ENCODE measurements at places on chromosomes 5 and 9. TPM values are rescaled to one million over a fixed set of nuclear protein-coding genes. Genes with fewer than 3 reads are reported as not detected.

GRCh38 chr9:16417749-16418148 is 452.7 kb downstream of the BNC2 start:
- DNase-seq: no peak

DNA sequence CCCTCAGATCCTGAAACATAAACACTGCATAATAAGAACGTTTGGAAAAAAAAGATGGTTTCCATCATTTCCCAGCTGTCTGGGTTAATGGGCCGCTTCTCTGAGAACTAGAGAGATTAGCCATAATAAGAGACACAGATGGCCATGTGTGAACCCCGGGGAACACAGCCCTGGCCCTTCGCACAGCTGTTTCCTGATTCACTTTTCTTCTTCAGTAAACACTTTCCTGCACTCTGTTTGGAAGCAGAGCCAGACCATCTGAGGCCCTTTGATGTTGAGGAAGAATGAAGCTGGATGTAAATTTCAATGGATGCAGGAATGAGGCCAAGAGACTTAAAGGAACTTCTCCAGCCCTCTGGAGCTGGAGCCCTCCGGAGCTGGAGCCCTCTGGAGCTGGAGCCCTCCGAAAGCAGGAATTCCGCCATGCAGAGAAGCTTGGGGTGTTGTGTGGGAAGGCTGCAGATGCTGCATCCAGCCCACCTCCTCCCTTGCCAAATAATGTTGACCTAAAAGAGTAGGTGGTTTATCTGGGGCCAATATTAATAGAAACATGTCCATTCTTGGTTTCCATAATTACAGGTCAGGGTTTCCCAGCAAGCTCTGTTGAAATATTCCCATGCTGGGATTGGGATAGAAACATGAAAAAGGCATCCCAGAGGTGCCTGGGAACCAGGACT is 218.9 kb downstream of the NXNL2 start:
- DNase-seq: no peak

DNA sequence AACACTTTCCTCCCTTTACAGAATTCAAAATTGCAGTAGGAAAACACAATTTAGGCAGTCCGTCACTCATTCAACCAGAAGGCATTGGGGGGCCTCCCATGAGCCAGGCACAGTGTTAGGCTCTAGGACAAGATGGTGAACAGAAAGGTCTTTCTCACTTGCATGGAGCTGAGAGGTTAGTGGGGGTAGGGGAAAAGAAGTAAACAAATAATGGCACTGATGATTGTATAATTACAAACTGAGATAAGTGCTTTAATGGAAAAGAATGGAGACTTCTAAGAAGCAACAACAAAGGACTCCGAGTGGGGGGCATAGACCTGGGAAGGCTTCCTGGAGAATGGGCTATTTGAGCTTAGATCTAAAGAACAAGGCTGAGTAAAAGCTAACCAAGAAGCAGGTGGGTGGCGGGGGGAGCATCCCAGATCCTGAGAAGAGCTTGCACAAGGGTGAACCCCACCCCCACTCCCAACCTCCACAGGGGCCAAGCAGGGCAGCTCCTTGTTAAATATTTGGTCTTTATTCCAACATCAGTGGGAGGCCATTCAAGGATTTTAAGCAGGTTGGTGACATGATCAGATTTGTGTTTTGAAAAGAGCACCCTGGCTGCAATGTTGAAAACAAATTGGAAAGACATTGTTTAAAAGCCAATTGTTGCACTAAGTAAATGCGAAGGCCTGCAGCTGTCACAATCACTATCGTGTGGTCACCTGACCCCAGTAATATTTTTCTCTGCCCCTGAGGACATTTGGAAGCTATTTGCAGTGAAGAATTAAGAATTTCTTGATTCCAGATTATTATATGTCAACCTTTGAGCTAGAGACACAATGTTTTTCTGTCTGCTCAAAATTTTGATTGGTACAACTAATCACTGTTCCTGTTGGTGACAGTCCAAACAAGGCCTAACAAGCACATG is 73.9 kb upstream of the EFNA5 start:
- no peak for DNase-seq

DNA sequence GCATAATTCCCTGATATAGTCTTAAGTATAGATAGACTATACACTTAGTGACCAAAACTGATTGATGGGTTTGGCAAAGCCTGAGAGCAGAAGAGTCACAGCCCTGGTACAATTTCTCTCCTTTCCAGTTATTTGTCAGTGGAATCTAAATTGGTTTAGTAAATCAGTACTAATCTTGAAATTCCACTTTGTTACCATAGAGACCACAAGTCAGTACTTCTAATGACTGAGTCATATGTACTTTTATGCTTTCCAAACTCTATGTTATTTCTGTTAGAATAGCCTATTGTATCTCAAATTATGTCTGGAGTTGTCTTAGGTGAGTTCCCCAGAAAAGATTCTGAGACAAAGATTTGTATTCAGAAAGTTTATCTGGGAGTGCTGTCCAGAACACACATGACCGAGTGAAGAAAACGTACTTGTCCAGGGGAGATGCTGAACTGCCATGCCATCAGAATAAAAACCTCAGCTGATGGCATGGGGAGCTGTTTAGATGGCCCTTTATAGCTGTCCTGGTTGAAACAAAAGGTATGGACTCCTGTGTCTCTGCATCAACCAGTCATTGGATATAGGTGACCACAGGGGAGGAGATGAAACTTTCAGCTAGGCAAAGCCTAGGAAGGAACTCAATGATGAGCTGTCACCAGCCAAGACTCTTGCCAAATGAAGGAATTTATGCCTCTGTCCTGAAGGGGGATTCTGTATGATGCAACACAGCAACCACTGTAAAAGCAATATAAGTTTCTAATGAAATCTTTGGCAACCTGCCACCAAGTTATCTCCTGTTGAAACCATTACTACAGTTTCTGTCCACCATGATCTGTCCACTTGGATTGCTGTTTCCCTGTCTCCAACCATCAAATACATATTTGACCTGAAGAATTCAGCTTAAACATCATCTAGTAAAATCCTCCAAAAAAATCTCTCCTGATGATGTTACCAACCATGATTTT is 18.0 kb upstream of the SMC2 start:
- DNase-seq: no peak

GRCh38 chr5:176425138-176425537 is 8.8 kb upstream of the CLTB start:
- DNase-seq: no peak

SLCO6A1 gene
- total RNA-seq: not detected

DNA sequence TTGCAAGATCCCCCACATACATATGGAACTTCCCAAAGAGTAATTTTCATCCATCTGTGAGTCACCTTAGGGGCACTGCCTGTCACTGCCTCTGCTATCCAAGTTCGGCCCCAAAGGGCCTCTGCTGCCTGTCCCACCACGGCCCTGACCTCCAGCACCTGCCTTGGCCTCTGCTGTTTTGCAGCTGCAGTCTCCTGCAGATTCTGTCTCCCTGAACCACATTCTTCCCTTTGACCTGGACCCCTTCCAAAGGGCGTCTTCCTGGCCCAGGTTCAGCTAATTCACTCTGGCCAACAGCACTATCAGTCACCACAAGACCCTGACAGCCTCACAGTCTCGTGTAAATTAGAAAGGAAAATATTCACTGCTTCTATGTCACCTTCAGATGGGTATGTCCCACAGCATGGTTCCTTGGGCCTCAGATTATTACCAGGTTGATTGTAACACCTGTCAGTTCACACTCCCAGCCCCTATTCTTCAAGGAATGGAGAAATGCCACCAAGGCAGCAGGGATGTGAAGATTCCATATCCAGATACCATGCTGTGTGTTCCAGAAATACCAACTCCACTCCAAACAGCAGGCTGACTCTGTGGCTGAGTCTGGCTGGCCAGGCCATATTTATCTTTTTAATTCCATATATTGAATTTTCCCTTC is 479.3 kb downstream of the ARHGEF28 start:
- DNase-seq: no peak

GRCh38 chr5:180645274-180646204 is 3.9 kb downstream of the FLT4 start:
- DNase-seq: no peak
